HFFc6 (cell line): ENCODE measurements at places on chromosomes 12 and 14. TPM values are rescaled to one million over a fixed set of nuclear protein-coding genes. Genes with fewer than 3 reads are reported as not detected.

Gene GLIPR1
- total RNA-seq = 195 to 279 TPM (median 252 TPM) in 3 replicates

Gene NUP37
- 36.1 to 53.1 TPM (median 40.2 TPM) in 3 replicates for total RNA-seq

DNA sequence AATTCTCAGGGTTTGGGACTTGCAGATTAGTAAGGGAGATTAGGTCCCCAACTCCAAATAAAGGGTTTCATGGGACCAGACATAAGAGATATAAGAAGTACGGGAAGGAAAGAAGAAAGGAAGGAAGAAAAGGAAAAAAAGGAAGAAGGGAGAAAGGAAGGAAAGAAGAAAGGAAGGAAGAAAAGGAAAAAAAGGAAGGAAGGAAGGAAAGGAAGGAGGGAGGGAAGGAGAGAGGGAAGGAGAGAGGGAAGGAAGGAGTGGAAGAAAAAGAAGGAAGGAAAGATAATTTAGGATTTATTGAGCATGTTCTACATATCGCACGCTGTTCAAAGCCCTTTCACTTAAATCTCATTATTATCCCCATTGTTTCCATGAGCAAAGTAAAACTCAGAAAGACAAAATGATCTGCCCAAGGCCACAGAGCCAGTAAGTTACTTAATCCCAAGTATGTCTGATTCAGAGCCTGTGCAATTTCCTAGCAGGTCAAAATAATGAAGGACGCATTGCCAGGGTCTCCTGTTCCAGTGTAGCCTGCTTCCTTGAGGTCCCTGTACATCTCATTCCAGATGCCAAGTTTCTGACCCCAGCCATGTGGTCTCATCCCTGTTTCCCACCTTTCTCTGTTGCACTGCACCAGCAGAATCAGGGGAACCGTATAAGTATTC is 3.9 kb upstream of the HDAC7 start:
- H3K4me3 ChIP-seq = no peak overlapping the region
- no peak for DNase-seq
- no peaks in the 10 kb centered on the region; the same call in 1 of the 2 replicates for H3K27me3 ChIP-seq
- H3K4me1 ChIP-seq = peaks cover 72% of the 10 kb centered on the region
- no peak overlapping the region for H3K27ac ChIP-seq

DNA sequence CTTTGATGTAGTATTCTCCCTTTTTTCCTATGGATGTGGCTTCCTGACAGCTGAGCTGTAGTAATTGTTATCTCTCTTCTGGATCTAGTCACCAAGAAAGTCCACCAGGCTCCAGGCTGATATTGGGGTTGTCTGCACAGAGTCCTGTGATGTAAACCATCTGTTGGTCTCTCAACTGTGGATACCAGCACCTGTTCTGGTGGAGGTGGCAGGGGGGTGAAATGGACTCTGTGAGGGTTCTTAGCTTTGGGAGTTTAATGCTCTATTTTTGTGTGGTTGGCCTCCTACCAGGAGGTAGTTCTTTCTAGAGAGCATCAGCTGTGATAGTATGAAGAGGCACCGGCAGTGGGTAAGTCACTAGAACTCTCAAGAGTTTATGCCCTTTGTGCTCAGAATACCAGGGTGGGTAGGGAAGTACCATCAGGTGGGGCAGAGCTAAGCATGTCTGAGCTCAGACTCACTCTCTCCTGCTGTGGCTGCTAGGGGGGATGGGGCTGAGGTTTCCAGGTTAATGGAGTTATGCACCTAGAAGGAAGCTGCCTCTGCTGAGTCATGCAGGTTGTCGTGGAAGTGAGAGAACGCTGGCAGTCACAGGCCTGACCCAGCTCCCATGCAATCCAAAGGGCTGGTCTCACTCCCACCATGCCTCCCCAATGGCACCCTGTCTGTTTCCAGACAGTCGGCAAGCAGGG is 3.0 kb upstream of the TAS2R14 start:
- H3K4me3 ChIP-seq = no peak overlapping the region
- peaks cover 18% of the 10 kb centered on the region for H3K36me3 ChIP-seq
- no peak for DNase-seq
- no peaks in the 10 kb centered on the region for H3K27me3 ChIP-seq
- H3K27ac ChIP-seq = no peak overlapping the region
- peaks cover 30% of the 10 kb centered on the region for H3K4me1 ChIP-seq

Gene SPIC
- not detected in 3 replicates for total RNA-seq

DNA sequence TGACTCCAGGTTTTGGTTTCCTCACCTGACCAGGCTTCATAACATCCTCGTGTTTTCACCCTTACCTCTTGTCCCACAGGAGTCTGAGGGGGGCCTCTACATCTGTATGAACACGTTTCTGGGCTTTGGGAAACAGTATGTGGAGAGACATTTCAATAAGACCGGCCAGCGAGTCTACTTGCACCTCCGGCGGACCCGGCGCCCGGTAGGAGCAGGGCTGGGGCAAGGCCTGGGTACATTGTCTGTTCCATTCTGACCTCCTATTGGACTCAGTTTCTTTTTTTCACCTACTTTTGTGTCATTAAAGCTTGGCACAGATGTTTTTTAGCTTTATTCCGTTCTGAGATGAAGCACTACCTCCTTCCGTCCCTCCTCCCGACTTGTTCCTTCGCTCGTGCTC is 3.4 kb downstream of the USP5 start:
- DNase-seq = no peak
- H3K4me1 ChIP-seq = peaks cover 20% of the 10 kb centered on the region
- H3K27me3 ChIP-seq = peaks cover 12% of the 10 kb centered on the region
- H3K4me3 ChIP-seq = no peak overlapping the region
- no peak overlapping the region for H3K27ac ChIP-seq

DNA sequence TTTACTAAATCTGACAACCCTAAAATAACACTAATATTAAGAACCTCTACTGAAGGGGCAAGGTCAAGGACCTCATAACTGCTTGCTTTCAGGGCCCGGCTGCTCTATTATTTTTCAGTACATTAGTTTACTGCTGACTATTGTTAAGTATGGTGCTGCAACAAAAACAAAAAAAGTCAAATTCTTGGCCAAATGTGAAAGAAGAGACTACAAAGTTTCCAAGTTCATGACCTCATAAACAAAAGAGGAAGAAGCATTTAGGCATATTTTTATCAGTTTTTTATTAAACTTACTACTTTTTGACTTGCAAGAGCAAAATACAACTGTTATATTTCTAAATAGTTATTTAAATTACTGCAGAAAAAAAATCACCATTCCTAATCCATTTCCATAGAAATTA is 109.8 kb upstream of the GPHB5 start:
- DNase-seq = no peak
- H3K4me3 ChIP-seq = no peak overlapping the region
- peaks cover 5% of the 10 kb centered on the region; the same call in 1 of the 2 replicates for H3K36me3 ChIP-seq
- peaks cover 1% of the 10 kb centered on the region; the same call in 1 of the 2 replicates for H3K27me3 ChIP-seq
- no peak overlapping the region for H3K27ac ChIP-seq
- peaks cover 13% of the 10 kb centered on the region for H3K4me1 ChIP-seq

GRCh38 chr12:94832105-94832504 is 171.4 kb downstream of the NDUFA12 start:
- peaks cover 6% of the 10 kb centered on the region; the same call in 1 of the 2 replicates for H3K27me3 ChIP-seq
- H3K27ac ChIP-seq = no peak overlapping the region
- H3K4me1 ChIP-seq = peaks cover 6% of the 10 kb centered on the region; the same call in 1 of the 2 replicates
- no peak overlapping the region for H3K4me3 ChIP-seq

- no peaks in the 10 kb centered on the region; the same call in 1 of the 2 replicates for H3K27me3 ChIP-seq
- peaks cover 12% of the 10 kb centered on the region for H3K4me1 ChIP-seq
Observed at GRCh38 chr12:120278137-120279069, 12.9 kb upstream of the PXN start.

Gene IL23A
- not detected in 2 replicates for total RNA-seq

DNA sequence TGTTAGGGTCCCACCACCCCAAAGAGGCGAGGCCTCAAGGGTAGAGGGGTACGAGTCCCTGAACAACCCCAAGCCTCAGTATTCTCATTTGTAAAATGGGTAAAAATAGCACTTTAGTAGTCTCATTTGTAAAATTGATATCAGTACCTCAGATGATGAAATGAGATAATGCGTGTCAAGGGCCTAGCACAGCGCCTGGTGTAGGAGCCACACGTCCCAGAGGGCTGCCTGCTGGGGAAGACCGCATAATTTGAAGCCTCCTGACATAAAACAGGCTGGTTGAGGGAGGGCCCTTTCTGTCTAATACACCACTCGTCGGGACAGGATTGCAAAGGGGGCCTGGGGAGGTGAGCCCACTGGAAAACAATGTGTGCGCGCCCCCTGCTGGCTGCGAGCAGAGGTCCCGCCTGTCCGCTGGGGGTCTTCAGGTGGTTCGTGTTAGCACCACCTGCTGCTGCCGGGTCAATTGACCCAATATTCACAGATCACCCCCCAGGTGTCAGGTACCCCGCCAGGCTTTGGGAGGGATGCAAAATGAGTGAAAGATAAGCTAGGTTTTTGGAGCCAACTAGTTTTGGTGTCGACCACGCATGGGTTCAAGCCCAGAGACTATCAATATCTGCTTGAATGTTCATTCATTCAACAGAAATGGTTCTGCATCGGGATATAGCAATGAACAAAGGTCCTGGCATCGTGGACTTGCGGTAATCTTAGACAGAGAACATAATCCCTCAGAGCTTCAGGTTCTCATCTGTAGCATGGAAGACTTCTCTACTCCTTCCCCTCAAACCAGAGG is 24.7 kb upstream of the IRF2BPL start:
- no peak overlapping the region for H3K4me3 ChIP-seq
- peaks cover 1% of the 10 kb centered on the region for H3K27me3 ChIP-seq
- H3K27ac ChIP-seq = no peak overlapping the region
- DNase-seq = no peak
- H3K4me1 ChIP-seq = peaks cover 14% of the 10 kb centered on the region; the same call in 1 of the 2 replicates
- peaks cover 3% of the 10 kb centered on the region; the same call in 1 of the 2 replicates for H3K36me3 ChIP-seq
